Large intestine (tissue), 12 donors: ENCODE measurements at places on chromosomes 7 and 10. TPM values are rescaled to one million over a fixed set of nuclear protein-coding genes. Genes with fewer than 3 reads are reported as not detected.

The SEC61A2 gene
- 10.1 TPM for polyA plus RNA-seq

The STEAP1 gene
- polyA plus RNA-seq = 31.6 TPM

The RAMP3 gene
- polyA plus RNA-seq = 5.1 TPM

The GNAT3 gene
- polyA plus RNA-seq = 0.57 TPM

The ZPBP gene
- polyA plus RNA-seq = 0.06 TPM

The ANKRD61 gene
- 2.4 TPM for polyA plus RNA-seq

The NUP42 gene
- 57.9 TPM for polyA plus RNA-seq

The PRSS37 gene
- polyA plus RNA-seq = 0.34 TPM

The CCL24 gene
- 32.1 TPM for polyA plus RNA-seq

The PNLIPRP3 gene
- polyA plus RNA-seq = not detected

GRCh38 chr7:94223375-94224084 lies 171.2 kb upstream of the COL1A2 start:
- peaks cover 4% of the 10 kb centered on the region for H3K4me1 ChIP-seq
- H3K4me3 ChIP-seq = no peak overlapping the region
- DNase-seq = peak; percentile 17
- H3K27me3 ChIP-seq = no peaks in the 10 kb centered on the region
- no peak overlapping the region for H3K27ac ChIP-seq

GRCh38 chr7:149450821-149451220 lies 10.0 kb downstream of the ZNF777 start:
- no peak for DNase-seq
- H3K27me3 ChIP-seq = no peaks in the 10 kb centered on the region
- no peaks in the 10 kb centered on the region for H3K4me1 ChIP-seq
- no peak overlapping the region for H3K4me3 ChIP-seq

DNA sequence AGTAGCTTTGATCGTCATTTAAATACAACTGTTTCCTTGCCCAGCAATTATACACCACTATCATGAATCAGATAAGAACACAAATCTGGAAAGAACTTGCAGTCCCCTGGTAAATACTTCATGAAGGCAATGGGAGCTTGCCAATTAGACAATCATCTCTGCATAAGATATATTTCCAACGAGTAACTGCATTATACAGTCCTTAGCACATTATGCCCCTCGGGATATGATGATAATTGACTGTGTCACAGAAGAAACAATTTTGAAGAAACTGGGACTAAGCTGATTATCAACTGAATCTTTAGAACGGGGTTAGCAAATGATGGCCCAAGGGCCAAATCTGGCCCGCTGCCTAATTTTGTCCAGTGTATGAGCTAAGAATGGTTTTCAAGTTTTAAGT lies 155.7 kb downstream of the TRIL start:
- no peak overlapping the region for H3K4me3 ChIP-seq
- H3K27ac ChIP-seq = no peak overlapping the region
- DNase-seq = no peak
- H3K27me3 ChIP-seq = no peaks in the 10 kb centered on the region
- H3K4me1 ChIP-seq = no peaks in the 10 kb centered on the region

DNA sequence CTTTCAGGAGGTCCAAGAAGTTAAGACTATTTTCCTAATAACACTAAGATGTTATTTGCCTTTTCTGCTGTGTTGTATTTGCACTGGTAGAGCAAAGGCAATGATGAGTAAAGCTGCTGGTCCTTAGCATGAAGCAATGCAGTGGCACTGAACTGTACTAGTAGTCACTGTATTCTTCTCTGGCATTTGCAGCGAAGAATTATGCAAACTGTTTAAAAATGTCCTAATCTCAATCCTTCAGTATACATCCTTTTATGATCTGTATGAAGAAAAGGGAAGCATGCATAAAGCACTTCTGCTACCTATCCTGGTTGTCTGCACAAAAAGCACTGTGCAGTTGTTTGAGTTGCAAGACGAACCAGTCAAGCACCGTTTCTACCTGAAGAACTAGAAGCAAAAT lies 20.4 kb downstream of the IGF2BP3 start:
- H3K27me3 ChIP-seq = no peaks in the 10 kb centered on the region
- H3K36me3 ChIP-seq = peaks cover 11% of the 10 kb centered on the region
- no peaks in the 10 kb centered on the region for H3K4me1 ChIP-seq
- H3K4me3 ChIP-seq = no peak overlapping the region
- no peak overlapping the region for H3K27ac ChIP-seq

- no peak for DNase-seq
- H3K27ac ChIP-seq = no peak within 1 kb of the TSS
- no peaks in the 10 kb centered on the region for H3K36me3 ChIP-seq
- H3K27me3 ChIP-seq = no peaks in the 10 kb centered on the region
Observed at GRCh38 chr7:108130261-108130660, at the start of gene LAMB4. Gene LAMB4 (minus strand): TSS chr7:108130361. CDS start chr7:108123164, 7,197 bp downstream.

DNA sequence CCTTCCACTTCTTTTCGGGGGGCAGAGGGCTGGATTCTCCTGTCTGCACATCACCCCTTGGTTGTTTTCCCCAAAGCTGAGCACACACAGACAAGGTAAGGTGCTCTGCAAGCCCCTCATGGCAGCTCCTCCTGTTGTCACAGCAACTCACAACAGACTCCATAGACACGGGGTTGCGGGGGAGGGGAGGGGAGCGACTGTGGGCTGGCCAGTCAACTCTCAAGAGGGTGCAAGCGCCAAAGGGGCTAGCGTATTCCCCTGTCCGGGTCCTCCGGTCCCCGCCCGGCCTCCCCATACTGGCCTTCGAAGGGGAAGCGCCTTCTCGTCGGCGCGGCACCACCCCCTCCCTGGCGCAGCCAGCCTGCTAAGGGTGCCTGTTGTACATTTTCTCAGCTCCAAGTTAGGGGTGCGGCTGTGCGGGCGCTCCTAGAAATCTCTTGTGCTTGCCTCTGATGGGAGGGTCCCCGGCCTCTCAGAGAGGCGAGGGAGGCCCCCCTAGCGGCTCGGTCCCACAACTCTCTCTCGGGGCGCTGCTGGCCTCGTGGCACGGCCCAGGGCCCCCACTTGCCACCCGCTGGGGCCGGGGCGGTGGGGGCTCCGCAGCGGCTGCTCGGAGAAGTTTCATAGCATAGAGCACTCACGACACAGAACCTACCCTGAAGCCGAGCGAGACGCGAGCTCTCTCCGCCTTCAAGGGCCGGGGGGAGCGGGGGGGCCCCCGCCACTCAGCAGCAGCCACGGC lies 498 bp downstream of the RHOBTB1 start:
- peaks cover 5% of the 10 kb centered on the region for H3K4me1 ChIP-seq
- peak overlapping the region; percentile 81 for H3K4me3 ChIP-seq
- peak overlapping the region; percentile 94 for H3K27ac ChIP-seq
- peaks cover 3% of the 10 kb centered on the region for H3K36me3 ChIP-seq

DNA sequence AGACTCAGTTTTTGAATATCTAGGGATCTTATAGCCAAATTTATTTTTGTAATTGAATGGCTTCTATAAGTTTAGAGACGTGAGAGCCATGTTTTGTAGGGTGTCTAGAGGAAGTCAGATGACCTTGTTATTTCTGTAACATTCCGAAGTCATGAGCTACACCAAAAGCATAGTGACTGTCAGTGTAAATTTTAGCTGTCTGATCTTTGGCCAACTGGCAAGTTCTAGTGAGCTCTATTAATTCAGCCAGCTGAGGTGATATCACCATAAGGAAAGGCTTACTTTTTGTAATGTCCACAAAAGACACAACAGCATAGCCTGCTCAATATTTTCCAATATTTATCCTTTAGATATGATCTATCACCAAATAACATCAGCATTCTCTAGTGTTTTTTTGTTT lies 9.9 kb upstream of the NT5C3A start:
- no peaks in the 10 kb centered on the region for H3K27me3 ChIP-seq
- no peaks in the 10 kb centered on the region for H3K36me3 ChIP-seq
- peak; percentile 18 for DNase-seq
- H3K4me1 ChIP-seq = no peaks in the 10 kb centered on the region

- no peaks in the 10 kb centered on the region for H3K36me3 ChIP-seq
- H3K27me3 ChIP-seq = no peaks in the 10 kb centered on the region
- no peak overlapping the region for H3K4me3 ChIP-seq
- DNase-seq = peak; percentile 91
Observed at GRCh38 chr7:55120501-55121198, 101.8 kb downstream of the EGFR start.

GRCh38 chr7:92706563-92706962 lies 116.4 kb upstream of the FAM133B start:
- peaks cover 2% of the 10 kb centered on the region for H3K36me3 ChIP-seq
- no peak overlapping the region for H3K27ac ChIP-seq
- H3K4me3 ChIP-seq = no peak overlapping the region
- H3K4me1 ChIP-seq = no peaks in the 10 kb centered on the region
- H3K27me3 ChIP-seq = no peaks in the 10 kb centered on the region

DNA sequence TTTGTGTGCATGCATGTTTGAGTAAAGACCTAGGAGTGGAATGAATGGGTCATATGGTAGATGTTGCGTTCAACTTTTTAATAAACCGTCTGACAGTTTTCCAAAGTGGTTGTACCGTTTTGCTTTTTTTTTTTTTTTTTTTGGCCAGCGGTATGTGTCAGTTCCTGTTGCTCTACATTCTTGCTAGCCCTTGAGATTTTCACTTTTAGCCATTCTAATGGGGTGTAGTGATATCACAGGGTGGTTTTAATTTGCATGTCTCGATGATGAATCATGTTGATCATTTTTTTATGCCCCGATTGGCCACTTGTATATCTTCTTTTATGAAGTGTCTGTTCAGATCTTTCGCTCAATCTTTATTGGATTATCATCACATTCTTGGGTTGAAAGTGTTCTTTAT lies 320.7 kb downstream of the CAMK1D start:
- no peak overlapping the region for H3K27ac ChIP-seq
- no peak for DNase-seq
- H3K27me3 ChIP-seq = no peaks in the 10 kb centered on the region
- no peaks in the 10 kb centered on the region for H3K4me1 ChIP-seq
- no peak overlapping the region for H3K4me3 ChIP-seq

GRCh38 chr10:35211390-35211789 lies 84.7 kb downstream of the CREM start:
- H3K27ac ChIP-seq = no peak overlapping the region
- peaks cover 2% of the 10 kb centered on the region for H3K36me3 ChIP-seq
- H3K4me1 ChIP-seq = no peaks in the 10 kb centered on the region
- DNase-seq = no peak
- no peak overlapping the region for H3K4me3 ChIP-seq
- no peaks in the 10 kb centered on the region for H3K27me3 ChIP-seq

DNA sequence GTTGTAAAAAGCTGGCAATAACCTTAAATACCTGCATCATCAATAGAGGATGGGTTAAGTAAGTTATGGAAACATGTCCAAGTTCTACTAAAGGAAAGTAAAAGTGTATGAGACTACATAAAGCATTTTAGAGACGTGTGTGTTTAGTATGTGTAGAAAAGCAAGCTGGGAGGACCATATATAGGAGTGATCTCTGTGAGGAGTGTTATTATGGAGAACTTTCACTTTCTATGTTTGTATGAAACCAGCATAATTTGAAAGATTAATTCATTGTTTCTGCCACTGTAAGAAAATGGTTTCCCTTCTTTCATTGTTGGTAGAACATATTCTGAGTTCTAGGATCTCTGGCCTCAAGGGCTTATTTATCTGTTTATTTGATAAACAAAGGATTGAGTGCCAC lies 19.2 kb upstream of the PDLIM1 start:
- no peak for DNase-seq
- H3K27ac ChIP-seq = no peak overlapping the region
- H3K4me1 ChIP-seq = peaks cover 3% of the 10 kb centered on the region
- peaks cover 15% of the 10 kb centered on the region for H3K36me3 ChIP-seq
- H3K4me3 ChIP-seq = no peak overlapping the region

GRCh38 chr10:127117125-127117524 lies 79.3 kb downstream of the INSYN2A start:
- H3K27ac ChIP-seq = no peak overlapping the region
- no peak overlapping the region for H3K4me3 ChIP-seq
- peaks cover 16% of the 10 kb centered on the region for H3K36me3 ChIP-seq
- peak; percentile 39 for DNase-seq
- no peaks in the 10 kb centered on the region for H3K27me3 ChIP-seq

DNA sequence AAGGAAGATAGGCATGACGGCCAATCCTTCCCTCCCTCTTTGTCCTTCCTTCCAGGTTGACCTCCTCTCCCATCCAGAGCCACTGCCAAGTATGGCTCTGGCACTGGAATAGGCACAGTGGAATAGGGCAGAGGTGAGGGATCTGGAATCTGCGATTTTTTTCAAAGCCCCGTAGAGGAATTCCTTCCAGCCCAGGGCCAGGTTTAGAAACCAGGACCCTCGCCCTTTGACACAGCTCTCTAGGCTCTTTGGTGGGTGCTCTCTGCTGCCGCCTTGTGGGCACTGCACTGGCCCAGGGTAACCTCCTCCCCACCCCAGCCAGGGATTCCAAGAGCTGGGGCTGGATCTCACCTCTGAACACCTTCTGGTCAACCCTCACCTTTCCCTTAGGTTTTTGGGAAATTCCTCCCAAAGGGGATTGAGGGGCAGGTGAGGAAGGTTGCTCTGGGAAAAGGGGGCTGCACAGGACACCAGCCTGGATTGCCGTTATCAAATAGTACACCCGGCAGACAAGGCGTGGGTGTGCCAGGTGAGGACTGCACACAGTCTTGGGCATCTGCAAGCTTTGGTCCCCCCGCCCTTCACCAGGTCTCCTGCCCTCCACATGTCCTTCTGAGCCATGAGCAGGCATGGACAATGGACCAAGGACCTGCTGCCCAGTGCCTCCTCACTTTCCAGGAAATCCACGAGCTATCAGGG lies 22.8 kb downstream of the C10orf105 start:
- H3K27me3 ChIP-seq = no peaks in the 10 kb centered on the region
- H3K36me3 ChIP-seq = no peaks in the 10 kb centered on the region
- H3K4me1 ChIP-seq = peaks cover 8% of the 10 kb centered on the region
- H3K4me3 ChIP-seq = no peak overlapping the region

- no peaks in the 10 kb centered on the region for H3K36me3 ChIP-seq
- no peak for DNase-seq
- no peak overlapping the region for H3K4me3 ChIP-seq
- H3K27ac ChIP-seq = no peak overlapping the region
Observed at GRCh38 chr7:88746126-88746525, 13.4 kb upstream of the ZNF804B start.

DNA sequence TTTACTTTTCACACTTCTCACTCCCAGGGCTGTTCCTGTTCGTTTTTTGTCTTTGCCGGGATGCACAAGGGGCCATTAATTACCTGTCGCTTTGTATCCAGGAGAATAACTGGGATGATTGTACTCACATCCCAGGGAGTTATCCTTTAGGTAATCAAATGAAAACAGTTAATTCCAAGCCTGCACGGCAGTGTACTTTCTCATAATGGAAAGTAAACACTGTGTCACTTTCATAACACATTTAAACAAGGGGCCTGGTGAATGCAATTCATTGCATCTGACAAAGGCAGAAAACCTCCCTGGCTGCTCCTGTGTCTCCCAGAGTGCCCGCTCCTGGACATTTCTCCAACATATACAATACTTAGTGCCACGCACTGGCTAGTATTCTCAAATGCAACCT lies 138.7 kb upstream of the CELF2 start:
- no peaks in the 10 kb centered on the region for H3K4me1 ChIP-seq
- DNase-seq = no peak
- H3K27ac ChIP-seq = no peak overlapping the region
